ENCODE measurements at places on chromosomes 4 and X.
A peak's percentile ranks its signal among the peaks of the same experiment; 100 is the strongest.

- DNase-seq, result no peak
Observed at GRCh38 chr4:12458621-12459020, 1025.5 kb downstream of the RAB28 start.

- DNase-seq, result no peak
Observed at GRCh38 chr4:133960975-133961374, 240.6 kb downstream of the PABPC4L start.

GRCh38 chrX:68995780-68996551, 167.1 kb downstream of the EFNB1 start:
- peak; percentile 38 for DNase-seq

DNA sequence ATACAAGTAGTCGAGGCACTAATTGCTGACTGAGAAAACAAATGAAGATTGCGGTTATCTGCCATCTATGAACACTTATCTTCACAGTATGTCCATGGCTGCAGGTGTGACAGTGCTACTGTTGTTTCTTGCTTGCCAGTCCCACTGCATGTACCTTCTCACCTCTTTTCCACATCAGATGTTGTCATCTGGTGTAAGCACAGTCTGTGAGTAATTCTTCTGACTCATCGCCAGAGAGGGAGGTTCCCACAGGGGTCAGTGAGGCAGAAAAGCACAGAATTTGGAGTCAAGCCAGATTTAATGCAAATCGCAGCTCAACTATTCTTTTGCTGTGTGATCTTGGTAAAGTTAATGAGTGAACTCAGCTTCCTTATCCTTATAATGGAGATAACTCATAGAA, 144.4 kb downstream of the GLRA2 start:
- DNase-seq, result peak; percentile 65

DNA sequence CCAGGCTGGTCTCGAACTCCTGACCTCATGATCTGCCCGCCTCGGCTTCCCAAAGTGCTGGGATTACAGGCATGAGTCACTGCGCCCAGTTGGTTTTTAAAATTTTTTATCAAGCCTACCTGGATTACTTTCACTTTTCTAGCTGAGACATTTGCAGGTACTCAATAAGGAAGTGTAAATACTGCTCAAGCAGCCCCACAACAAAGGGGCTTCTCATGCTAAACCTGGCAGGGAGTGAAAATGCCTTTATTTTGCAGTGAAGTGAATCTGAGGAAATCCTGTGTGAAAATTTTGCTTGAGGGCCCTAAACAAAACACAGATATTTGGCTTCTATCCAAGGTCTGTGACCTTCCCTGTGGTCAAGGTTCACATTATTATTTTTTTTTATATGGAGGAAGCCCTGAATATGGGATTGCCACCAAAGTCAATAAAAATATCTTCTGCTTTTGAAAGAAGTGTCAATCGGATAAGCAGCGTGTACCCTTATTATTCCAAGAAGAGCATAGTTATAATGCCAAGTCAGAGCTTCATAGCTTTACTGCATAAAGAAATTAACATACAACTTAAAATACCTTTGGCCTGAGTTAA, 481.0 kb downstream of the SH2D1A start:
- no peak for DNase-seq

GRCh38 chr4:15799701-15800100, 21.6 kb downstream of the CD38 start:
- DNase-seq, result no peak
